Activated T-helper 1 cell treated with anti-CD3 and anti-CD28 coated beads, Interleukin-2, amount 50 U/mL, for 16 hours (primary cell): ENCODE measurements at places on chromosomes 7 and 10.

DNA sequence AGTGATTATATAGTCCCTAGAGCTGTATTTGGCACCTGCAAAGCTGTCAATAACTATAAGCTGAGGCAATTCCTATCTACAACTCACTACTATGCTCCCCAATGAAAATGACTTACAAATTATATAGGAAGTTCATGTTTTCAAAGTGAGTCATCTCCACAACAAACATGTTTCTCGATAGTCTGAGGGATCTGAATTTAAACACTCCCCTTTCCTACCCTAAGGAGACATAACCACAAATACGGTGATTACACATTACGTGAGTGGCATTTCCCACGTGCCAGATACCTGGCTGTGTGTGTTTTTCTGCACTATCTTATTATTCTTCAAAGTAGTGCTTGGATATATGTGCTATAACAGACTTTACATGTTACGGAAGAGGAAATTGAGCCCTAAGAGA lies 122.5 kb upstream of the C1QL3 start:
- DNase-seq, result no peak

GRCh38 chr7:40232242-40232893 lies 97.6 kb downstream of the SUGCT start:
- no peak for DNase-seq

DNA sequence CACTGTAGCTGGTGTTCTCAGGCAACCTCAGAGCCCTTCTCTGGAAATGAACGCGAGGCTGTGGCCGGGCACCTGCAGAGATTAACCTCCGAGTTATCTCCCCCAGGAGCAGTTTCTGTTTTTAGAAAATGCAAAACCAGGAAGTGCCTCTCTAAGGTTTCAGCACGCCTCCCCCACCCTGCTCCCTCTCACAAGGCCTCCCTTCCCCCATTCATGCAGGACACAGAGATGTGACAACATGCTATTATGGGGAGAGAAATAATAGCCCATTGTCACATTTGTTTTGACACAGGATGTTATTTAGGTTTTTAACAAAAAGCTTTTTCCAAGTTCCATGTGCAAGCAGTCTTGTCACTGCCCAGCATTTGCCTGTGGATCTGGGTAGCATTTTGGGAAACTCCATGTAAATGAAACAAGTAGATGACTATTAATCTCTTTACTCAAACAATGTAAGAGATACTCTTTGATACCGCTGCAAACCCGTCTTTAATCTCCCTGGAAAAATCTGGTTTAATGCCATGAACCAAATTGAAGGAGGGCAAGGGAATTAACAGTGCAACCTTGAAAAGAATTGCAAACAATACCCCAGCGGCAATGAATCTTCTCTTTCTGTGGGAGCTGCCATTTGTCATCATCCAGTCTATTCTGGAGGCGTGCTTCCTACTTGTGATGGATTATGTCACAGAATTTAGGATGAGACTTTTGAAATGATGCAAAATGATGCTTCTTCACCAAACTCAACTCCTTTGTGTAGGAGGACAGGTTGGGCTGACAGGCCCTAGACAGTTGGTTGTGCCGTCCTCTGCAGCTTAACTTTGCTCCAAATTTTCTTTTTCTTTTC lies 86.5 kb upstream of the NMT2 start:
- no peak for DNase-seq

GRCh38 chr7:142919656-142920055 lies 13.9 kb downstream of the TRPV5 start:
- no peak for DNase-seq

GRCh38 chr7:116500078-116500853 lies 728 bp downstream of the CAV2 start:
- no peak for DNase-seq

GRCh38 chr10:107409522-107409921 lies 245.0 kb upstream of the SORCS1 start:
- DNase-seq, result no peak

DNA sequence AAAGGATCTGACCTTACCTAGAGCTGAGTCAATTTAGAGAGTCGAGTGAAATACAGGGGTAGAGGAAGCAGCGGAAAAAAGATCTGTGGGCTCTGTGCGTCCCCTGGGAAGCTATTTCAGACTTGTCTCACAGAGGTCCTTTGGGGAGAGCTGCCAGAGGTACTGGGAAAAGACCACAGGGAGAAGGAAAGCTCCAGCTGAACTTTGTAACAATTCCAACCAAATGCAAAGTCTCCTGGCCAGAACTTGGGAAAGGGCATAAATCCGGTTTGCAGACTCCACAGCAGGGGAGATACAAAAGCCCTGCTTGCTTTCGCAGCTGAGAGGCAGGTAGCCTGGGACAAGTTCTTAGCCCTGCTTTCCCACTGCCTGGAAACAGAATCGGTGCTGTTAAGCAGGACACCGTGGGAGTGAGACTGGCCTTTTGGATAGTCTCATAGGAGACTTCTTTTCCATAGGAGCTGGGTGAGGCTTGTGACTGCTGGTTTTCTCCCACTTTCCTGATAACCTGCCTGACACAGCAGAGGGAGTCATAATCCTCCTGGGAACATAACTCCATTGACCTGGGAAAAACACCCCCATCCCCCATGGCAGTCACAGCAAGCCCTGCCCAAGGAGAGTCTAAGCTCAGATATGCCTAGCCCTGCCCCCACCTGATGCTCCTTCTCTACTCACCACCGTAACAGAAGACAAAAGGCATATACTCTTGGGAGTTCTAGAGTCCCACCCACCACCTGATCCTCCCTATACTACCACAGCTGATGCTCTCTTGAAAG lies 926.2 kb downstream of the KCNMA1 start:
- no peak for DNase-seq

- no peak for DNase-seq
Observed at GRCh38 chr10:24254180-24254579, 45.2 kb downstream of the KIAA1217 start.

GRCh38 chr10:69684981-69685353 lies 54.9 kb downstream of the FAM241B start:
- DNase-seq, result no peak

- DNase-seq, result no peak
Observed at GRCh38 chr10:2921956-2922680, 145.2 kb upstream of the PFKP start.

DNA sequence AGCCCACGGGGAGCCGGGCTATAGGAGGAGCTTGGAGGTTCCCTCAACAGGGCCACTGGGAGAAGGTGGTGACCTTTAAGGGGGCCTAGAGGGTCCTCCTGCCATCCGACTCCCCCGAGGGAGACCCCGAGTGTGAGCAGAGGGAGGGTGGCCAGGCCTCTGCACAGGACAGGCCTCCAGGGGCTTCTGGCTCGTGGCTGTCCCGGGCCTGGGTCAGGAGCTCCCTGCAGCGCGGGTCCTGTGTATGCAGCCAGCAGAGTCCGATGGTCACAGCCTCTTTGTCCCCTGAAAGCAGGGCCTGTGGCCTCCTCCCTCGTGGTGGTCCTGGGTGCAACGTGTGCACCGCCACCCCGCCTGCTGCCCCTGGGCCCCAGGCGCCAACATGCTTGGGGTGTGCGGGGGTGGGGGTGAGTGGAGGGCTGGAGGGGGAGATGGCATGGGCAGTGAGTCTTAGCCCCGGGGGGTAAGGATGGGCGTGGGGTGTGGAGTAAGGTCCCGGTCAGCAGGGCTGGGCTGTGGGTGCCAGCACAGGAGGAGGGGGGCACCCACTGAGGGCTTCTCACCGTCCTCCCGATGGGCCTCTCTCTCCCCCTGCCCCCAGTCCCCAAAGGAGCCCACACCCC lies 27.1 kb downstream of the UNCX start:
- no peak for DNase-seq

GRCh38 chr7:22277375-22277774 lies 79.6 kb downstream of the RAPGEF5 start:
- no peak for DNase-seq

DNA sequence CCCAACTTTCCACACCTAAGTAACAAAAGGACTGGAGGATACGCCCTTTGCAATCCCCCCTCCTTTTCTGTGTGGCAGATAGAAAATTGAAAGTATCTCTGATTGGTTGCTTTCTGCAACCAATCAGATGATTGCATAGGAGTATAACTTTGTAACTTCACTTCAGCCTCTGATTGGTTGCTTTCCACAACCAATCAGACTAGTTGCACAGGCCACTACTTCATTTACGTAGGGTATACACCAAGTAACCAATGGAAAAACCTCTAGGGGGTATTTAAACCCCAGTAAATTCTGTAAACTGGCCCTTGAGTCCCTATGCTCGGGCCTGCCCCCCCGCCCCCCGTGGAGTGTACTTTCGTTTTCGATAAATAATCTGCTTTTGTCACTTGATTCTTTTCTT lies 1080.4 kb downstream of the CNTNAP2 start:
- no peak for DNase-seq

GRCh38 chr10:4532976-4533375 lies 293.0 kb upstream of the AKR1E2 start:
- DNase-seq, result no peak

- DNase-seq, result no peak
Observed at GRCh38 chr7:130904792-130905191, 170.8 kb upstream of the KLF14 start.

- no peak for DNase-seq
Observed at GRCh38 chr7:51878865-51879264, 562.3 kb upstream of the COBL start.

- DNase-seq, result no peak
Observed at GRCh38 chr10:99667108-99667751, 7.9 kb downstream of the ENTPD7 start.

- no peak for DNase-seq
Observed at GRCh38 chr10:70493660-70494234, 15.2 kb downstream of the PALD1 start.

- no peak for DNase-seq
Observed at GRCh38 chr10:84195044-84195830, 900 bp downstream of the CDHR1 start.

DNA sequence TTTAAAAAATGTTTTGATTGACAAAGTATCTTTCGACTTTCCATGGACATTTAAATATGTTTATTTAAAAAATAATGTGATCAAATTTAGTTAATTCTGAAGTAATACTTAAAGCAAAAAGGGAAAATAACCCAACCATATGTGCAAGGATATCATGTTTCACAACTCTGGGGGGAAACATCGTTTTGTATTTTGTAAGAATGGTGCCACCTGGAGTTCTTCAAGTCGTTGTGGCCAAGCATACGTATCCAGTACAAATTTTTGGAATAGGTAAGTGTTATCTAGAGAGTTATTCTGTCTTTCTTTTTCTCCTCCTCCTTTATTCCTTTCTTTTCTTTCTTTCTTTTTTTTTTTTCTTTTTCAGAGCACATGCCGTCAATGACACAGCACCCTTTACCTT lies 176.2 kb upstream of the CSTF2T start:
- no peak for DNase-seq

DNA sequence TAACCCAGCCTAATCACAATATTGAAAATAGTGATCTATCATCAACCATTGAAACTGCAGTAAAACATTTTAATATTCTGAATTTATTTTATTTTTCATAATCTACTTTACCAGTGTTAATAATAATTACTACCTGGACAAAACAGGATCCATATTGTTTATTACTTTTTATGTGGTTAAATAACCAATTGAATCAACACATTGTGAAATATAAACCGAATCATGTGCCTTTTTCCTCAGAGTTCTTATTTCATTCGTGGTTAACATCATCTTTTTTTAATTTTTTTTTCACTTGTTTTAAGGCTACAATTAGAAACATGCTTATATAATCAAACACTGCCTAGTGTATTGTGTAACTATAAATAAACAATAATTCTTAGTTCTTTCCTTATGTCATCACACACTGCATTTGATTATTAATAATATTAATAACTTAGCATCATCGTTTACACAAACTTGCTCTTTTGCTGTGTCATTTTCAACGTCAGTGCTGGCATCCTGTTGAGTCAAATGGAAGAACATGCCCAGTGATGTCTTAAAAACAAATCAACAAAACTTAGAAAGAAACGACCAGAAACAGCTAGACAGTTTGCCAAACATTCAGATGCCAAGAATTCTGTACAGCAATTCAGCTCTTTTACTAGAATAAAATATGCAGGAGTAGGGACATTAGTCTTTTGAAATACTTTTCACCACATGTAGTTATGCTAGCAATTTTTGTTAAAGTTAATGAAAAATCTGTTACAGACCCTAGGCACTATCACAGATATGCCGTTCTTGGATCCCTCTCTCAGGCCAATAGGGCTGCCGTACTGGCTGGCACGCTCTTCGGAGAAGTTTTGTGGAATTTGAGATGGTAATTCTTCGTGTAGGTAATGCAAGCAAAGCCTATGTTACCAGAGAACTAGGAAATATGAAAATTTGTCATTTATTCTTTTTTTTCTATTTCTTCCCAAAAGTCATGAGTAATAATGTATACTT lies 330.4 kb upstream of the SEMA3A start:
- DNase-seq, result no peak

DNA sequence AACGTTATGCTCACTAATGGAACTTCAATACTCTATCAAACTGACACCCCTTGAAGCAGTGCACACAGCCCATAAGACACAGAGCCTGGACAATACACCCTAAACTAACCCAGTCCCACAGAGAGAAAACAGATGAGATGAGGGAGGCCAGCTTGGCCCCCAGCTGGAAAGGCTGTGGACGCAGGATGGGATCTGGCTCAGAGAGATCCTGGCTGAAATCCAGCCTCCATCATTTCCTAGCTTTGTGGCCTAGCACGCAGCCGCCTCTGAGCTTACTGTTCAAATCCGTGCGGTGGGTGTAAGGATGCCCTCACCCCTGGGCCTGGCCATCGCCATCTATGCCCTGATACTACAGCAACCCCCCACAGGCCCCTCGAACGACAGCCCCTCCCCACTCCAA lies 32.7 kb downstream of the SNX8 start:
- no peak for DNase-seq

GRCh38 chr7:55554038-55554437 lies 18.3 kb downstream of the VOPP1 start:
- no peak for DNase-seq

GRCh38 chr10:88254091-88254490 lies 329.0 kb downstream of the RNLS start:
- DNase-seq, result no peak

DNA sequence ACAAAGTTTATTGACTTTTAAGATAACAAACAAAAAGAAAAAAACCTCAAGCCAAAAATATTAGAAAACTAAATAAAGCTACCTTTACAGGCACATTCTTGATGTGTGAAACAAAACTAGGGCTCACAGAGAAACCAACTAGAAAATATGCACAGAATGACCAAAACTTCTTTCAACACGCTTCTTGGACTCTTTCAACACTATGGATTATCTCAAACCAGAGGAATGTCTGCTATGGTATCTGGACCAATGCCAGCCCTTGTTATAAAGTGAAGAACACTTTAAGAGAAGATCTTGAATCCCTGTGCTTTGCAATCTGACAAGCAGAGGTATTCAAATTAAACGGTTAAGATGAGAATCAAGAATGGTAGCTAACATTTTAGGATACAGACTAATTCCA lies 76.6 kb downstream of the DNAJC1 start:
- no peak for DNase-seq

DNA sequence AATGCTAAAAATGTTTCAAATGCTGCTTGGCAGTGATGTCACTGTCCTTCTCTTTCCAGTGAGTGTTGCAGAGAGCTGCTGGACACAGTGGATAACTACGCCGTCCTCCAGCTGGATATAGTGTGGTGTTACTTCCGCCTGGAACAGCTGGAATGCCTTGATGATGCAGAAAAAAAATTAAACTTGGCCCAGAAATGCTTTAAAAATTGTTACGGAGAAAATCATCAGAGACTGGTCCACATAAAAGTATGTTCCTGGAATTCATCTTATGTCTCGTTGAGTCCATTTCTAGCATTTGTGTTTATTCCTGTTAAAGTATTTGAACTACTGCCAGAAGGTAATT lies 25.2 kb downstream of the NUB1 start:
- DNase-seq, result no peak

GRCh38 chr10:77784856-77785255 lies 141.7 kb downstream of the DLG5 start:
- no peak for DNase-seq

- DNase-seq, result no peak
Observed at GRCh38 chr7:147869456-147869855, 721.1 kb upstream of the C7orf33 start.
